ENCODE measurements at places on chromosomes 16 and 17.
A peak's percentile ranks its signal among the peaks of the same experiment; 100 is the strongest.

GRCh38 chr16:84138824-84139627 lies 6.0 kb downstream of the HSDL1 start:
- H3K36me3 ChIP-seq, result no peaks in the 10 kb centered on the region
- H3K4me3 ChIP-seq, result no peak overlapping the region
- no peak overlapping the region for H3K27ac ChIP-seq

GRCh38 chr16:65657071-65657494 lies 535.2 kb upstream of the CDH11 start:
- no peak overlapping the region for H3K27ac ChIP-seq
- no peaks in the 10 kb centered on the region for H3K36me3 ChIP-seq

DNA sequence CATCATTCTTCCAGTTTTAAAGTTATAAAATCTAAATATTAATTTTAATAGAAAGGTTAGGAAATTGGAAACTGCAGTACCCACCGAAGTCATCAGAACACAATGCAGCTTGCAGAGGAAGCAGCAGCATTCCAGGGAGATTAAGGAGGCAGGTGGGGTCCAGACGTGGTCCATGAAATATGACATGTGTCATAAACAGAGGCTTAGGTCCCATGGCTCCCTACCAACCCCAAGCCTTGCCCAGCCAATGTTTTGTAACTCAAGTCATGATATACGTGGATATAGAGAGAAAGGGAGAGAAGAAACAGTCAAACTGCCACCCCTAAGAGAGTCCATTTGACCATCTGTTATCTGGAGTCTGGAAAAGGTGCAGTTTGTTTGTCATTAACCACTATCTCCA lies 670.0 kb downstream of the TOX3 start:
- H3K27me3 ChIP-seq, result no peaks in the 10 kb centered on the region
- DNase-seq, result no peak
- H3K4me1 ChIP-seq, result no peaks in the 10 kb centered on the region

- H3K36me3 ChIP-seq, result no peaks in the 10 kb centered on the region
- no peak for DNase-seq
- H3K27ac ChIP-seq, result no peak overlapping the region
- no peaks in the 10 kb centered on the region for H3K27me3 ChIP-seq
- no peak overlapping the region for H3K4me3 ChIP-seq
These were observed 139.6 kb downstream of the CDK5R1 start for GRCh38 chr17:32626379-32626791.

DNA sequence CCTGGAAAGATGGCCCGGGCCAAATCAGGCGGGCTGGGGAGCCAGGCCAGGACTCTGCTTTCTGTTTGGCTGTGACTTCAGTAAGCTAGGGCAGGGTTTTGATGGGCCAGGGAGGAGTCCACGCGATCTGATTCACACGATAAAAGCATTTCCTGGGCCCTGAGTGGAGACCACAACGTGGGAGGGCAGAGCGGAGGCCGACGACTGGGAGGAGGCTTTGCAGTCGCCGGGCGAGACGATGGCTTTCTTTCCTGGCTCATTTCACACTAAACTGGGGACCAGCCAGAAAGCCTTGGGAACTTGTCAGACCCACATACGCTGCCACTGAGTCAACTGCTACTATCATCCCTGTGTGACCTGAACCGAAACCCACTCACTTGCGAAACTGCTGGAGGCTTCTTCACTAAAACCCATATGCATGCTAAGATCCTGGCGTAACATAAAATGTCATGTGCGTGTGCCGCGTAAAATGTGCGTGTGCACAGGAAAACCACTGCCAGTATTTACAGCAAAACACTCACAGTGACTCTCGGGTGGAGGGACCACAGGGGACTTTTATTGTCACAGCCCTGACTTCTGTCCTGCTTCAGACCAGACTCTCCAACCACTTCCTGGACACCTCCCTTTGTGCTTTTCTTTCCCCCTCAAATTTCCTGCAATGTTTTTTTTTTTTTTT lies 14.2 kb upstream of the RHBDF2 start:
- no peaks in the 10 kb centered on the region for H3K36me3 ChIP-seq
- H3K4me3 ChIP-seq, result peak overlapping the region; percentile 56
- H3K4me1 ChIP-seq, result peaks cover 3% of the 10 kb centered on the region
- peak; percentile 81 for DNase-seq
- H3K27me3 ChIP-seq, result no peaks in the 10 kb centered on the region

DNA sequence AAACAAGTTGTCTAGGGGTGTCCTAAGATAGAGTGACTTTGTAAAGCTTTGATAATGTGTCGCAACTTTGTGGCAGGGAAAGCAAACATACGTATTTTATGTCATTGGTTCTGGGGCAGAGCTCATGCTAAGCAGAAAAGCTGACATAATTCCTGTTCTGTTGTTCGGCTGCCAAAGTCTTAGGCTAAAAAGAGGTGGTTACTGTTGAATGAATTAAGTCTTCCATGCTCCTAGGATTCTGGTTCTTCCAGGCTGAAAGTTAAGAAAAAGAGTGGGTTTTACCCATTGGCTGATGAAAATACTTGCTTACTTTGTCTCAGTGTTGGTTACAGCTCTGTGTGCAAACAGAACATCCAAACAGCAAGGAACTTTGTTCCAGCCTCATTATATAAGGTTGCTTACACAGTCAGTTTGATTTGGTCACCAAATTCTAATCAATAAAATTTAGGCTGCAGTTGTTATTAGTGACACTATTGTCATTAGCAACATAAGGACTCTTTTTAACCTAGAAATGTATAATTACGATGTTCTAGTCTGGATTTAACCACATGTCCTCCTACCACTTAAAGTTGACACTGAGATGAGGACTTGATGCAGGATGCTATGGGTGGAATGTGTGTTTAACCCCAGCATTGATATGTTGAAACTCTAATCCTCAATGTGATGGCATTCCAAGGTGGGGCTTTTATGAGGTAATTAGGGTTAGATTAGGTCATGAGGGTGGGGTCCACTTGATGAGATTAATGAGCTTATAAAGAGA lies 114.0 kb upstream of the GOT2 start:
- no peak overlapping the region for H3K27ac ChIP-seq
- no peaks in the 10 kb centered on the region for H3K4me1 ChIP-seq
- DNase-seq, result no peak
- H3K27me3 ChIP-seq, result no peaks in the 10 kb centered on the region
- no peak overlapping the region for H3K4me3 ChIP-seq

- H3K27ac ChIP-seq, result no peak overlapping the region
- no peak overlapping the region for H3K4me3 ChIP-seq
These were observed 34.5 kb downstream of the LITAFD start for GRCh38 chr16:8916541-8917225.

- no peak overlapping the region for H3K27ac ChIP-seq
- no peaks in the 10 kb centered on the region for H3K4me1 ChIP-seq
- H3K4me3 ChIP-seq, result no peak overlapping the region
- H3K36me3 ChIP-seq, result no peaks in the 10 kb centered on the region
These were observed 35.2 kb downstream of the GJC1 start for GRCh38 chr17:44794851-44795413.

DNA sequence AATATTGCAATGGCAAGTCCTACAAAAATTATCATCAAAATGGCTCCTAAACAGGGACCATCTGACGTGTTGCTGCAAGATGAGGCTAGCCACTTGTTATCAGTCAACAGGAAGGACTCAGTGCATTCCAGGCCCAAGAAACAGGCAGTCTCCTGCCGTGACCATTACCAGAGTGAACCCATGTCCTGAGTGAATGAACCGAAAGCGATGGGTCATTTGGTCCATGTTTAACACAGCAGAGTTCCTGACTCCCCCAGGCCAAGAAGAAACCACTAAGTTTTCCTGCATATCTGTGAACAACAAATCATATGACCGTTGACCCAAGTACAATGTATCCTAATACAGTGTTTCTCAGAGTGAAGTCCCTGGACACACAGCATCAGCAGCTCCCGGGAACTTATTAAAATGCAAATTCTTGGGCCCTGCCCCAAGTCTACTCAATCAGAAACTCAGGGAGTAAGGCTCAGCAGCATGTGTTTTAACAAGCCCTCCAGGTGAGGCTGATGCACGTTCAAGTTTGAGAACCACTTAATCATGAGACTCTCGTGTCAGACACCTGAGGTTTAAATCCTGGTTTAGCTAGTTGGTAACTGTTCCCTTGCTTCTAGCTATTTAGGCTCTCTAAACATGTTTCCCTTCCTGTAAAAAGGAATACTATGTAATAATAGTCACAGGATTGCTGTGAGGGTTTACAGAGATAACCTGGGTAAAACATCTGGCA lies 429.4 kb upstream of the MAF start:
- no peak overlapping the region for H3K27ac ChIP-seq
- peaks cover 4% of the 10 kb centered on the region for H3K4me1 ChIP-seq
- peaks cover 4% of the 10 kb centered on the region for H3K27me3 ChIP-seq
- no peaks in the 10 kb centered on the region for H3K36me3 ChIP-seq
- no peak for DNase-seq

DNA sequence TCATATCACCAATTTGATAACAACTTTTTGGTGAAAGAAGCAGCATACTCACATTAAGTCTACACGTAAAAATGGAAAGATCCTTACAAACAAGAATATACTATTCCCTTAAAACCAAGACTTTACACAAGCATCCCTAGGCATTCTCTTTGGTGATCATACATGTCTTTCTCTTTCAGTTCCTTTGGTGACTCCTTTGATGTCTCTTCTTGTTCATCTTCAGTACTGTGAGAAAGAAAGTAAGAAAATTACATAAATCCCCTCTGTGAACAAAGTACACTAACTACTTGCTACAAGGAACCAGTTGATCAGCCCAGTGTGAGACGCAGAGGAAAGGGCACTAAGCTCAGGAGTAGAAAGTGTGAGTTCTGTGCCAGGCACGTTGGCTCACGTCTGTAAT lies 59.6 kb upstream of the MTMR4 start:
- DNase-seq, result no peak
- H3K4me3 ChIP-seq, result no peak overlapping the region
- no peak overlapping the region for H3K27ac ChIP-seq
- no peaks in the 10 kb centered on the region for H3K36me3 ChIP-seq

- no peaks in the 10 kb centered on the region for H3K4me1 ChIP-seq
- peaks cover 48% of the 10 kb centered on the region for H3K27me3 ChIP-seq
- H3K4me3 ChIP-seq, result no peak overlapping the region
- H3K36me3 ChIP-seq, result no peaks in the 10 kb centered on the region
These were observed 5.7 kb upstream of the ZNF469 start for GRCh38 chr16:88376835-88377726.

DNA sequence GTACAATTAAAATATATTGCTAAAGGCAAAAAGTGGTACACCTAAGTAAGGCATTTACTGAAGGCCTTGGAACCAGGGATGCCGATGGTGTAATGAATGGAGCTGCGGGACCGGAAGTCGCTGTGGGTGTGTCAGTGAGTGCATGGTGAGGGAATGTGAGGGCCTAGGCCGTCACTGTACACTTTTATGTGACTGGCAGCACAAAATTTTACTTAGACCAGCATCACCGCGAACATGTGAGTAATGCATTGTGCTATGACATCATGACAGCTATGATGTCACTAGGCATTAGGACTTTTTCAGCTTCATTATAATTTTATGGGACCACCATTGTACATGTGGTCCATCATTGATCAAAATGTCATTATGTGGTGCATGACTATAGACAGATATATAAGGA lies 14.7 kb downstream of the ALOX15B start:
- peaks cover 15% of the 10 kb centered on the region for H3K27me3 ChIP-seq
- H3K36me3 ChIP-seq, result no peaks in the 10 kb centered on the region

- H3K27ac ChIP-seq, result no peak overlapping the region
- H3K27me3 ChIP-seq, result peaks cover 60% of the 10 kb centered on the region
- H3K4me3 ChIP-seq, result no peak overlapping the region
- H3K36me3 ChIP-seq, result no peaks in the 10 kb centered on the region
- no peak for DNase-seq
These were observed 6.2 kb downstream of the JPH3 start for GRCh38 chr16:87608400-87608985.

- no peaks in the 10 kb centered on the region for H3K27me3 ChIP-seq
- H3K27ac ChIP-seq, result no peak overlapping the region
- H3K4me3 ChIP-seq, result no peak overlapping the region
- no peaks in the 10 kb centered on the region for H3K36me3 ChIP-seq
- H3K4me1 ChIP-seq, result no peaks in the 10 kb centered on the region
- DNase-seq, result peak; percentile 14
These were observed 458.6 kb upstream of the GOT2 start for GRCh38 chr16:59192551-59193199.

DNA sequence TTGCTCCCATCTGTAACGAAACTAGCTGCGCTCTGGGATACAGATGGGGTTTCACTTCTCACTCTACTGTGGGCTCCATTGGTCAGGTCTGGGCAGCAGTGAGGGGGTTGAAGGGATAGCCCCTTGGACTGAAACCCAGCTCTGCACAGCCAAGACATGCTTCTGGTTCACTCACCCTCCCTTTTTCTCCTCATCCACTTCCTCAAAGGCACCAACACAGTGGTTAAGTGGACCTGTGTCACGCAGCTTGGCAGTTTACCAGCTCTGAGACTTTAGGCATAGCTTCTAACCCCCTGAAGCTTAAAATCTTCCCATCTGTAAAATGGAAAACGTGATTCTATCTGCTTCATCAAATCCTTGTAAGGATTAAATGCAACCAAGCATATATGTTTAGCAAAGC lies 11.5 kb upstream of the KRT38 start:
- no peaks in the 10 kb centered on the region for H3K4me1 ChIP-seq
- H3K36me3 ChIP-seq, result no peaks in the 10 kb centered on the region
- H3K27me3 ChIP-seq, result no peaks in the 10 kb centered on the region
- DNase-seq, result no peak
- no peak overlapping the region for H3K27ac ChIP-seq

DNA sequence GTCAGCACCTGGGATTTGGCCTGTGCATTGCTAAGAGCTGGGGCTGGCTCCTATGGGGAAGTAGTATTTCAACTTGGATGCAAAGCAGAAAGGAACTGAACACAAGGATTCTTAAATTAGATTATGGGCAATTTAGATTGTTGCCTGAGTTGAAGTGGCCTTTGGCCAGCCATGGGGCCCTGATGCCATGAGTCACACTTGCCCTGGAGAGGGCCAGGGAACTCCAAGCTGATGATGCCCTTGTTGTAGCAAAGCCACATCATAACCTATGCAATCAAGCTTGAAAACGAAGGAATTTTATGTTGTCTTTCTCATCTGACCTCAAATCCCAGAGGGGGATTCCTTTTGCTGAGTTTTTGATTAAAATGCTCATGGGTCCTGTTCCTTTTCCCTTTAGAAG lies 3.9 kb upstream of the SPATA32 start:
- H3K27me3 ChIP-seq, result no peaks in the 10 kb centered on the region
- H3K4me1 ChIP-seq, result peaks cover 28% of the 10 kb centered on the region
- no peak overlapping the region for H3K27ac ChIP-seq
- peaks cover 31% of the 10 kb centered on the region for H3K36me3 ChIP-seq
- H3K4me3 ChIP-seq, result no peak overlapping the region

Measured in T-cell (primary cell).